ENCODE measurements at places on chromosomes 5 and 9. TPM values are rescaled to one million over a fixed set of nuclear protein-coding genes. Genes with fewer than 3 reads are reported as not detected.

DNA sequence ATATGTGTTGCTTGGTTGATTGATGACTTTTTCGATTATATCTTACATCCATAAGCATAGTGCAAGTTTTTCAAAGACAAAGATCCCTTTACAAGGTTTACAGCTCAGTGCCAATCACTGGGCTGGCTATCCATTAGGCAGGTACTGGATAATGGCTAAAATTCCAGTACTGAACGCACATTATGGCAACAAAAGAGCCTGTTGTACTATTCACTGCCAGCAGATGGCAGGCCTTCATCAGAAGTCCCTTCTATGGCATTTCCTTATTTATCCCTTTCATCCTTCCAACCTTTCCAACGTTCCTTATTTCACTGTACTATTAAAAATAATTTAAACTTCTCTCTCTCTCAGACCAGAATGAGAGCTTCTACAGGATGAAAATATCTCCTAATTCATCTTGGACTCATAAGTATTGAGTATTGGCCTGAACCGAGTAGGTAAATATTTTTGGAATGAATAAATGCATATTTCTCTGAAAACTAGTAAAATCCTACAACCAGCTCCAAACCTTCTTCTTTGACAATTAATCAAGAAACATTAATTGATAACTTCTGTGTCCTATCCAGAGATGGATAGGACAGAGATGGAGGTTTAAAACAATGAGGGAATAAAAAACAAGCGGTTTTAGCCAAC lies 6.7 kb upstream of the WNT8A start:
- DNase-seq, result peak; percentile 79

GRCh38 chr5:168301593-168302390 lies 10.3 kb downstream of the WWC1 start:
- no peak for DNase-seq

- no peak for DNase-seq
Measured at GRCh38 chr5:34562791-34563190, 93.3 kb upstream of the RAI14 start.

DNA sequence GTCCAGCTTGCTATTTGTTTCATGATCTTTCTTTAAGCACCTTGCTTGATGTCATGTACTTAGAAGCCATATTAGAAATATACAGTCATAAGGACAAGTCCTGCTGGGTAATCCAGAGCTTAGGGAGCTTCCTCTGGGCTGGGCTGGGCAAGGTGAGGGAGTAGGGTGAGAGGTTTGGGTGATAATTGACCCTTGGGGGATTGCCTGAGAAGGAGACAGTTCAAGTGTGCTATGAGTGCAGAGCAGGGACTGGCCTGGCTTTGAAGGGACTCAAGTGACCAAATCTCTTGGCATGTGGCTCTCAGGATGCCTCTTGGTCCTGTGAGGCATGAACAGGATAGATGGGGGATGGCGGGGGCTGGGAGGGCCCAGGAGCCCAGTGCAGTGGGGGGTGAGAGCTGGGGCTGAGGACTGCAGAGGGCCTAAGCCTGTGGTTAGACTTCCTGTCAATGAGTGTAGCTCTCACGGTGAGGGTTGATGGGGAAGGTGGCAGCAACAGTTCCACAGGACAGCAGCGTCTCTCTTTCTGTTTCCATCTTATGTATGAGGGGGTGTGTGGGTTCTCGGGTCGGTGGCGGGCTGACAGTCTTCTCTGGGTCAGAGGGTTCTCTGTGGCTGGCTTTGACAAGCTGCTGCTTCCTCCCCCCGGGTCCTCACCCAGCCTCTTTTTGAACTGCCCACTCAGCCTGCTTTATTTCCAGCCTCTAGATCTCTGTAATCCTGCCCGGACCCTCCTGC lies 53.5 kb downstream of the RGS3 start:
- DNase-seq, result no peak

GRCh38 chr5:161713042-161713441 lies 27.5 kb downstream of the GABRA6 start:
- DNase-seq, result no peak

- DNase-seq, result no peak
Measured at GRCh38 chr9:107388890-107389289, 100.7 kb downstream of the KLF4 start.

ABO gene
- total RNA-seq, result not detected

Measured in SK-MEL-5 (cell line).